ENCODE measurements at places on chromosomes 3 and 15. TPM values are rescaled to one million over a fixed set of nuclear protein-coding genes. Genes with fewer than 3 reads are reported as not detected.
A peak's percentile ranks its signal among the peaks of the same experiment; 100 is the strongest.

DNA sequence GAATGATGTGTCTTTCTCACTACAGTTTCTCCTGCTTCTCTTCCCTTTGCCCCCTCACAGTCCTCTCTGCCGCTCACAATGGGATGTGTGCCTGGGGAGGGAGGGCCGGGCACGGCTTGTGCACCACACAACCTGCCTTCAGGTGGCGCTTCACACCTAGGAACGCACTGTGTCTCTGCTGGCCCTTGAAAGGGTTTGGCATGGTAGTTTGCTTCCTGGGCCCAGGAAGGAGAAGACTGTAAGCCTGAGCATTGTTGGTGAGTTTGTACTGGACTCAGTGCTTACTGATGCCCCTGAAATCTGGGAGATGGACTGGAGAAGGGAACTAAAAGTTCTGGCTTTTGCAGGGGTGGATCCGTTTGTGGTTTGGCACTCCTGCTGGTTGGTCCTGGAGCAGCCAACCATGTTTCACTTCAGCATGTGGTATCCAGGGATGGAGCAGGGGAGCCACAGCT lies 9.2 kb downstream of the ALPK3 start:
- H3K4me1 ChIP-seq: peaks cover 95% of the 10 kb centered on the region
- no peaks in the 10 kb centered on the region for H3K27me3 ChIP-seq
- H3K4me3 ChIP-seq: no peak overlapping the region
- peaks cover 14% of the 10 kb centered on the region for H3K36me3 ChIP-seq
- no peak for DNase-seq

GRCh38 chr15:28260722-28261121 lies 61.3 kb downstream of the HERC2 start:
- H3K36me3 ChIP-seq: peaks cover 17% of the 10 kb centered on the region
- H3K4me3 ChIP-seq: no peak overlapping the region
- H3K27me3 ChIP-seq: no peaks in the 10 kb centered on the region

GRCh38 chr15:42401544-42402454 lies 42.5 kb downstream of the CAPN3 start:
- no peaks in the 10 kb centered on the region for H3K4me1 ChIP-seq
- H3K27me3 ChIP-seq: no peaks in the 10 kb centered on the region
- peak; percentile 26 for DNase-seq
- no peak overlapping the region for H3K27ac ChIP-seq
- no peak overlapping the region for H3K4me3 ChIP-seq
- peaks cover 5% of the 10 kb centered on the region for H3K36me3 ChIP-seq

GDPGP1 gene
- 8.6 TPM for total RNA-seq

HHLA2 gene
- not detected for total RNA-seq
